Retina (tissue), 1 donor: ENCODE measurements at places on chromosomes 16 and 17.

DNA sequence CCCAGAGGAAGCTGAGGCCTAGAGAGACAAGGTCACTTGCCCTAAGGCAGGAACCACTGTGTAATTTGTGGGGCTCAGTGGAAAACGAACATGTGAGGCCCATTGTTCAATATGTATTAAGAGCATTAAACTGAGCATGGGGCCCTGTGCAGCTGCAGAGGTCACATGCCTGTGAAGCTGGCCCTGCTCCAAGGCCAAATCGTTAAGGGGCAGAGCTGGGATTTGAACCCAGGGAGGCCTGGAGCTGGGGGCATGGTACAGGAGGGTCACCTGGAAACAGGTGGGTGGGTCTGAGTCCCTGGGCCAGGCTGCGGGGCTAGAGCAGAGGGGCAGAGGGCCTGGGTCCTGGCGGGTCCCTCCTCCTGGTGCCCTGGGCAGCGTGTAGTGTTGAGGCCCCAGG, 19.7 kb downstream of the C16orf74 start:
- no peak for DNase-seq

DNA sequence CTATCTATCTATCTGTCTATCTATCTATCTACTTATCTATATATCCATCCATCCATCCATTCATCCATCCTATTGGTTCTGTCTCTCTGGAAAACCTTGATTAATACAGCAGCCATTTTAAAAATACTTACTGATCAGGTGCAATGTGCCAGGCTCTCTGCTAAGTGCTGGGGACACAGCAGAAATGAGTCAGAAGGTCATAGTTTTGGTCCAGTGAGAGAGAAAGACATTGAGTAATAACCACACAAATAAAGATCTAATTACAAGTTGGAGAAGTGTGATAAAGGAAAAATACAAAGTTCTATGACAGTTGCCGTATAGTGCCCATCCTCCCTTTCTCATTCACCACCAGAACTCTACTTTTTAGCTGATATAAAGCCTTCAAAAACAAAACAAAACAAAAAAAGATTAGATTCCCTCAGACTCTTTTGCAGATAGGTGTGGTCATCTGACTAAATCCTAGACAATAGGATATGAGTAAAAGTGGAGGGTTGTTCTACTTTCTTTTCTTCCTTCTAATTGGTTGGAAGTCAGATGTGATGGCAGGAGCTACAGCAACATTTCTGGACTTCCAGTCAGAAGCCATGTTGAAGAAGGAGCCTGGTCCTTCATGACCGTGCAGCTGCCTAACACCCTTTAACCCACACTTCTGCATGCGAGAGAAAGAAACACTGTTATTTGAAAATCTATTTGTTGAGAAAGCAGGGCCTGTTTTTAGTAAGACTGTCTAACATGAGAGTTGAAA, 72.0 kb upstream of the TOX3 start:
- no peak for DNase-seq

DNA sequence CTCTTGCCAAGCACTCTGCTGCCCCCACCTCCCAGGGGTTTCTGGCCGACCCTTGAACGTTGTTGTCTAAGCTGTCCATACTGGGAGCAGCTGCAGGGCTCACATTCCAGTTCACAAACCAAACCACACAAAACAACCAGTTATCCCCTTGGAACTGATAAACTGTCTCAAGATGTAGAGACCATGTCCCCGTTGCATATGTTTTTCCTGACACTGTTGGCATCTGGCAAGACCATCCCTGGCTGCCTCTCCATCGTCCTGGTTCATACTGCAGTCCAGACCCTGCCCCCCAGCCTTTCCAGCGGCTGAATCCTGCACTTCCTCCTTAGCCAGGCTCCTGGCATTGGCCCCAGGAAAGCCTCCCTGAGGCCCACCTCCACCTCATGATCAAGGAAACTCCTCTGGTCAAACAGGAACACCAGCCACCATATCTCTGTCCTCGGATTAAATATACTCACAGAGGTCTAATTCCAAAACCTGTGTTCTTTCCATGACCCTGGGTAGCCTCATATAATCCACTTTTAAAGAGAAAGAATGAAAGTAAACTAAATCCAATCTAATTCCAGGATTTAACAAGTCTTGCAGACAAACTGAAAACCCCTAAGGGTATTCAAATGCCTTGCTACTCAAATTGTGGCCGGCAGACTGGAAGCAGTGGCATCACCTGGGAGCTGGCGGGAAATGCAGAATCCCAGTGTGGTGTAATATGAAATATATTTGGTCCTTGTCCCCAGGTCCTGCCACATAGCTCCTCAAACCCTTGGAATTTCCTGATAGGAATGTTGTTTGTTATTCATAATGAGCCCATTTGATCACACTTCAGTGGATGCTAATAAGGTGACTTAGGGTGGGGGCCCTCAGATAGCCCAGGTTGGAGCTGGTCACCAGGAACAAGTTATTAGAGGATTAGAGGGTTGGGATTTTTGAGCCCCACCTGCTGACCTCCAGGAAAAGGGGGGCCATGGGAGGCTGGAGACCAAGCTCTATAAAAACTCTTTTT, 14.2 kb downstream of the GAS7 start:
- no peak for DNase-seq

GRCh38 chr17:71632328-71632727, 488.5 kb upstream of the SOX9 start:
- no peak for DNase-seq

- DNase-seq, result no peak
Observed at GRCh38 chr17:5422505-5422904, 2.5 kb downstream of the RPAIN start.

DNA sequence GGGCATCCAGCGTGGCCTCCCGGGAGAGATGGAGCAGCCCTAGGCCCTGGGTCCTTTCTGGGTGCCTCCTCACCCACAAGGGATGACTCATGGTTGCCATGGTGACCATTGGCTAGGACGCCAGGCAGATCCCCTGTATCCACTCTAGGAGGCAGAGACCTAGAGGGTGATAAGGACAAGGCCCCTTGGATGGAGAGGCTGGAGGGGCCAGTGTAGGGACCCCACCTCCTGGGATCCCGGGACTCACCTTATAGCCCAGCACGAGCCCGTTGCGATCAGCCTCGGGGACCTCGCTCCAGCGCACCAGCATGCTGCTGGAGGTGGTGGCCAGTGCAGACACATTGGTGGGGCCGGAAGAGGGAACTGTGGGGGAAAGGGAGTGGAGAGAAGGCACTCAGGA, 82.2 kb upstream of the CDC42EP4 start:
- peak; percentile 34 for DNase-seq

GRCh38 chr16:50102051-50102746, 36.4 kb downstream of the HEATR3 start:
- no peak for DNase-seq

GRCh38 chr17:41510251-41511065, 5.0 kb upstream of the KRT13 start:
- no peak for DNase-seq

DNA sequence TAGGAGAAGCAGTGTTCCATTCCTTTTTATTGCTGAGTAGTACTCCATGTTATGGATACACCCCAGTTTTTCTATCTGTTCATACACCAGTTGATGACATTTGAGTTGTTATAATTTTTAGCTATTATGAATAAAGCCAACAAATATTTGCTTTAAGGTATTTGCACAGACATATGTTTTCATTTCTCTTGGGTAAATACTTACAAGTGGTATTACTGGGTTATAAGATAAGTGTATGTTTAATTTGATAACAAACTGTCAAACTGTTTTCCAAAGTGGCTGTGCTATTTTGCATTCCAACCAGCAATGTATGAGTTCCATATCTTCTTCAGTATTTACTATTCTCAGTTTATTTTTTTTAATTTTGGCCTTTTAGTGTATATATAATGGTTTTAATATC, 27.7 kb upstream of the GFOD2 start:
- no peak for DNase-seq

- DNase-seq, result no peak
Observed at GRCh38 chr17:27872776-27873175, 20.4 kb downstream of the LYRM9 start.

- no peak for DNase-seq
Observed at GRCh38 chr16:59116744-59117143, 382.6 kb upstream of the GOT2 start.

- DNase-seq, result no peak
Observed at GRCh38 chr17:15264542-15264941, 584 bp downstream of the PMP22 start.

GRCh38 chr16:86777381-86777946, 199.1 kb downstream of the FOXL1 start:
- DNase-seq, result no peak

DNA sequence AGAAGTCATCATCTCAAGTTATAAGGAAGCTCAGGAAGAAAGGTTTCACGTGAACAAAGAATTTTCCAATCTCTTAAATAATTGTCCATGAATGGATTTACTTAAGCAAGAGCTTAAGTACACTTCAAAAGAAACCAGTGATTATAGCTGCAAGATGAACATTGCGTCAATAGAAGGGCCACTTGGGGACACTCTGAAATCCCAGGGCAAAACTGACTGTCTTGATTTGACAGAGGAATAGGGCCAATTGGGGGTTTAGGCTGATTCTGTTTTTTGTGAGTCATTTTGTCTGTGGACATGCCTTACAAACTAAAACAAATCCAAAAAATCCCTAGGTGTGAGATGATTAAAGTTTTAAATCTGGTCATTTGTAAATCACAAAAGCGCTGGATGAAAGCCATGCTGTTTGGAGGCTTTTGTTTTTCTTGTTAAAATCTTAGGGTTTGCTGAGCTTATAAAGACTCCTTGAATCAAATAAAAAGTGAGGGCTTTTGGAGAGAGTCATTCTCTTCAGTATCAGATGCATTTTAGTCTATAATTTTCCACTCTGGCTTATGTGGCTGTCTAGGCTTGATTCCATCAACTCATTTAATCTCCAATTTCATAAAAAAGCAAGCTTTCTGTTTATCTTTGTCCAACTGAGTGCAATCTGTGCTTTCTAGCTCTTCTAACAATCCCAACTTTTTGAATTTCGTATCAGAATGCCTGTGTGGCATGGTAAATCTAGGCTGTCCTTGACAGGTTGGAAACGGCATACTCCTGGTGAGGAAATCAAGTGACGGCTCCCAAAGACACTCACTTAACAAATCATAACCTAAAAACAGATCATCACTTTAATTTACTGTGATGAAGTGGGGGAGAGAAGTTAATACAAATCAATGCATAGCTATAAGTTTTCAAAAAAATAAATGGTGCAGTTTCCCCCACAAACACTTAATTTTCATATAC, 98.2 kb upstream of the SOX9 start:
- DNase-seq, result no peak

GRCh38 chr16:65781363-65781762, 585.1 kb upstream of the CDH5 start:
- no peak for DNase-seq

DNA sequence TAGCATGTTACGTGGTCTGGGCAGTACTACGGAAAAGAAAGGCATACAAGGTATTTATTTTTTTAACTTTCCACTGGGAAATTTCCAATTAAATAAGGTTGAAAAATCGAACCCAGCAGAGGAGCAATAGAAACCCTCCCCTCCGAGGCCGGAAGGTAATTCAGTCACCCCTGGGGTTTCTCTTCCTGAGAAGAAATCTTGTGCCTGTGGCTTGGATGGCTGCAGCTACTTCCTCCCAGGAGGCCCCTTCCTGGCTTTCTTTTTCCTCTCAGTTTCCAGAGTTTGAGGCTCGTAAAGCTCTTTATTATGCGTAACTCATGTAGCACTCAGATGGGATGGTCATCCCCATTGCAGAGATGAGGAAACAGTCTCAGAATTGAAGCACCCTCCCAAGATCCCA, 140.3 kb downstream of the ASIC2 start:
- no peak for DNase-seq

DNA sequence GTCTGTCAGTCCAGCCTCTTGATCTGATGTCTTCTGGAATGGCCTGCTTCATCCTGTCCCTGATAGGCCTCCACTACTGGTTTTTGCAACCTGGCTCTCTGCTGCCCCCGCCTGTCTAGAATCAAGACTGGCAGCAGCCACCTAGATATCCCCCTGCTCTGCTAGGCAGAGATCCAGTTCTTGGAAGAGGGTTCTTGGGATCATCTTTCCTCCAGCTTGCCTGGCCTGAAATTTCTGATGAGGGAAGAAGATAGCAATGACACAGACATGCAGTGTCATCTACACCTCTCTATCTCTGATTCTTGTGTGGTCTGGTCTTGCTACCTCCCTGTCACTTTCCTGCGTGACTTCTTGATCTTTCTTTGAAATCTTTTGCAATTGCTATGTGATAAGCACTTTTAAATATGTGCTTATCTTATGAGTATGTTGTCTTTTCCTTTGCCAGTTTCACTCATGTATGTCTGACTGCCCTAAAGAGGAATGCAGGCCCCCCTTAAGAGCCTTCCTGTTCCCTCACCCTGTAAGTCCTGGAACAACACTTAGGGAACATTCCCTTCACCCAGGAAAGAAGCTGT, 20.3 kb upstream of the NFATC3 start:
- DNase-seq, result peak; percentile 49

DNA sequence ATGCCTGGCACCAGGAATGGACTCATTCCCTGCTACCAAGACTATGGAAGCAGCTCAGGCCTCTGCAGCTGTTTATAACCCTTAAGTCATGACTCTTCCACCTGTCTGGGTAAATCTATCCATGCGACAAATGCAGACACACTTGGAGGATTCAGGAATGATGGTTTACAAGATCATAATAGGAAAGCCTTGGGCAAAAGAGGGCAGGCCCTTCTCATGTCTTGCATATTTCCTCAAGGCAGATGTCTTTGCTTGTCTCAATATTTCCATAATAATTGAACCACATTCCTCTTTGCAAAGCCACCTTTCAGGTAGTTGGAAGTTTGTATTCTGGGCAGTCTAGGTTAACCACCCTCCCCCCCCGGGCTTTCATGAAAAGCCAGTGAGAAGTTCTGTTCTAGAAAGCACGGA, 884 bp upstream of the JPT1 start:
- no peak for DNase-seq

DNA sequence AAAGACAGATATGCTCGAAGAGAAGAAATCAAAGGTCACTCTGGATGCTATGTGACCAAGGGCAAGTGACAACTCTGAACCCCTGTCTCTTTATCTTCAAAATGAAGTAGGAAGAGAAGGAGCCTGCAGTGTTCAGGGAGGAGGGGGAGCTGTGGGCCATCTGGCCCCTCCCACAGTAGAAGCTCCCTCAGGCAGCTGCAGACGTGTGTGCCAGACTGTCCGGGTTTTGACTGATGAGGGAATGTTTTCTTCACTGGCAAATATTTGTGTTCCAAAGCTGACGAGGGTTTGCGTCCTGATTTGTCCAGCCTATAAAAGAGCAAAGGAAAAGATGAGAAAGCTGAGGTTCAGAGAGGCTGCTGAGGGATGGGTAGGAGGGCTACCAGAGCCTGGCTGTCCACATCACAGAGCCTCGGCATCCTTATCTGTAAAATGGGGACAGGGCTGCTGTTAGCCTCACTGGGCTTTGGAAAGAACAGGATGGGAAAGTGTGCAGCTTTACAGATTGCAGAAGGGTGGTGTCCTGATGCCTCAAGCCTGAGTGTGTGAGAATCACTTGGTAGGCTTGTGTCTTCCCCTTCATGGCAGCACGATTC, 1.8 kb upstream of the GINS2 start:
- DNase-seq, result no peak

DNA sequence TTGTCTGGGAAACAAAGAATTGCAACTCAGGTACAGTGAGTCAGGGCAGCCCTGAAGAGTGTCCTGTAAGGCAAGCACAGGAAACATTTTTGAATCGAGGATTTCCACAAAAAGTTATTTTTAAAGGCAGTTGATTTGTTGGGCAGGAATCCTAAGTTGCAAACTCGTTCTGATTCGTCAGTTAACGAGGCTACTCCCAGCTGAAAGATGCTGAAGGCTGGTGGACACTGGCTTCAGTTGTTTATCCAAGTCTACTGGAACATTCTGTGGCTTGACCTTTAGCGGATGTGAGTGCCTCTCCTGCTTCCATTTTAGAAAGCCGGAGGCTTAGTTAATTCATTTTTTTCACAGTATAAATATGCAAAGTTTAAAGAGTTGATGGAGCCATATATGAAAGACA, 84.2 kb downstream of the KCNJ12 start:
- DNase-seq, result no peak

GRCh38 chr17:6567528-6568183, 11.3 kb upstream of the PITPNM3 start:
- no peak for DNase-seq
